ENCODE measurements at places on chromosomes 2 and 18.

- DNase-seq, result peak; percentile 87
Observed at GRCh38 chr2:61905372-61906185, at the start of gene COMMD1. Gene COMMD1 (plus strand): TSS chr2:61905674. CDS start chr2:61905679, 5 bp downstream.

GRCh38 chr18:79385708-79386341 lies 9.9 kb upstream of the NFATC1 start:
- no peak for DNase-seq

DNA sequence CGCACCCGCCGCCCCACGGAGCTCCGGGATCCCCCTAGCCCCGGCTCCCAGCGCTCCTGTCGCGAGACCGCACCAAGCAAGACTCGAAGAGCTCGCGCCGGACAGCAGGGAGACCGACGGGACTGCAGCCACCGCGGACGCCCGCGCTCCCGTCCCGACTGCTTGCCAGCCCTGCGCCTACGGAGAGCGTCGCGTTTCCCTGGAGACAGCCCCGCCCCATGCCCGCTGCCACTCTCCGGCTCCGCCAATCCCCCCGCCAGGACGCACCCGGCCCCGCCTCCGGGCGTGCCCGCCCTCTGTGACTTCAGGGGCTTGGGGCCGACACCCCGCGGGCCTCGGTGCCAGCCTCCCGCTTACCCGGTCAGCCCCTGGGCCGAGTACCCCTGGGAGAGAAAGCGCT lies at the start of gene ANKMY1:
Gene ANKMY1 (minus strand): TSS at position 181 of the 400 bp plus-strand sequence. CDS start 653 bp downstream, outside the sequence.
- DNase-seq, result peak; percentile 51

DNA sequence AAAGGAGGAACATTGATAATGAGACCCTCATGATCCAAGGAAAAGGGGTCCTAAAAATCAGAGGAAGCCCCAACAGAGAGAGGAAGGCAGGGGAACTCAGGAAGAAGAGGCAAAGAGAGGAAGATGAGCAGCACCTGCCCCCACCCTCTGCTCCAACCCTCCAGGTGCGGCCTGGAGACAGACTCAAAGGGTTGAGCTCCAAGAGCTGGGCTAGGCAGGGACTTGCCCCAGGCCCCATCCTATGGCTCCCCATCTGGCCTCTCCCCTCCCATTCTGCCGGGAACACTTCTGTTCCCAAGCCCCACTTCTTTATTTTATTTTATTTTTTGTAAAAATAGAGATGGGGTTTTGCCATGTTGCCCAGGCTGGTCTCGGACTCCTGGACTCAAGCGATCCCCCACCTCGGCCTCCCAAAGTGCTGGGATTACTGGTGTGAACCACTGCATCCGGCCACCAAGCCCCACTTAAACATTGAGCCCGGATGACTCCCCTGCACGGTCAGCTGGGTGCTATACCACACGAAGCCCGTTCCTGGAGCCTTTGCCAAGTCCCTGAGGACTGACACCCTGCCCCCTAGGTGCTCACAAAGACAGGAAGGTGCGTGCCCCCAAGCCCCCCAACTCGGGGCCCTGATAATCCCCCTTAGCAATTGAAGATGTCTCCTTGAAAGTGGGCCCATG lies 3.8 kb upstream of the GPR55 start:
- no peak for DNase-seq

DNA sequence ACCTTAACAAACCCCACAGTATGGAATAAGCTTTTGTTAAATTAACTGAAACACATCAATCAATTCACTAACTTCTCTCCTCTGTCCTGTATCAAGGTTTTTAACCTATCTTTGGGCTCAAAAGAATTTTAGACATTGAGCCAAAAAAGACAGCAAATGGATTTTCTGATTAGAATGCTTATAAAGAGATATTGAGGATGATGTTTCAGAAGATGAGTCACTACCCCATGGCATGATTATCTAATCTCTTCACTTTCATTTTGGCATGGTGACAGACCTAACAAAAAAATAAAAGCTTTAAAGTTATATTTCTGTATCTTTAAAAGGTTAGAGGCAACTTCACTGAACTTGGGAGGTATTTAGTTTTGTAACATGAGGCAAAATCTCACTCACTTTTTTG lies 55.5 kb downstream of the SGPP2 start:
- no peak for DNase-seq

DNA sequence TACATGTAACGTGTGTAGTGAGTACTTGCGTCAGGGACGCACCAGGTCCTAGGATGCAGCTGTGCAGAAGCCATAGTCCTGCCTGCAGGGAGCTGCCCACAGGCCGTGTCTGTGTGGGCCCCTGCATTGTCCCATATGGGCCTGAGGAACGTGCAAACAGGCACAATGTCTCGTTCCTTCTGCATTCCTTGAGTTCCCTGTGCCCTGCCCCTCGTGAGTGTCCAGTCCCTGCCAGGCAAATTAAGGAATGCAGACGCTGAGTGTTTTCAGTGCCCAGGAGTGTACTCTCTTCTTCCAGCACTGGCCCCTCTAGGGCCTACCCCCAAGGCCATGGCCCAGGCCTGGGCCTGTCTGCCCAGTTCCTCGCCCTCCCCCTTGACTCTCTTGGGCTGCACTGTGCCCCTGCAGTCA lies 61.8 kb downstream of the FAM168B start:
- no peak for DNase-seq

DNA sequence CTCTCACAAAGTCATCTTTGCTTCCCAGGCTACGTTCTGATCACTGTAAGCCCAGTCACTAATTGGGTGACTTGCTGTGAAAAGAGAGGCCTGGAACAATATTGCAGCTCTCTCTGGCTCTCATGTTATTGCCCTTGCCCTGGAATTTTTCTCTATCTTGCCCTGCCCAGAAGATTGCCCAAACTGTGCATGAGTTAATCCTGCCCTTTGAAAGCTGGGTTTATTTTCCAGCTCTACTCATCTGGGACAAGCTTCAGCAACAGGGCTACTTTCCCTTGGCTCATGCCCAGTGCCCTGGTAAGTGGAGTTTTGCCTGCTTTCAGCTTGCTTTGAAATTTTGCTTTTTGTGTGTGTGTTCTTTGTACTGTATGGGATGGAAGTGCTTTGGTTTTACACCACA lies 6.9 kb upstream of the EHBP1 start:
- no peak for DNase-seq

DNA sequence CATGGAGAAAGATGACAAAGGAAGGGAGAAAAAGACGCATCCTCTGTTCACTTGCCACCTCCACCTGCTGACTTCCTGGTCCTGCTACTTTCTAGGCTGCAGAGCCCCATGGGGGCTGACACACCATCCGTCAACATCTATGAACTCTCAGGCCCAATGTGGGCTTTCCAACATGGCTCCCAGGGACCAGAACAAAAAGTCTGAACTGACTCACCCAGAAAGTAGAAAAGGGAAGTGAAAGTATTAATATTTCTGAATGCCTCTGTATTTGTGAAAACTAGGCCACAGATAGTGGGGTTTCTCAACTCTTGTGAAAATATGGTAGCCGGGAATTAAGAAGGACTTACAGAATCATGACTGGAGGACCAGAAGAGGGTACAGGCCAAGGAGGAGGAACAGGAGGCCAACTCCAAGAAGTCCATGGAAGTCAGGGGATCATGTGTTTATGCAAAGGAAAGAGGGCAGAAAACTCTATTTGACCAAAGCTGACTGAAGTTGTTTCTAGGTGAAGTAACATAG lies 123.1 kb upstream of the CAB39 start:
- peak; percentile 81 for DNase-seq

GRCh38 chr2:72682061-72682460 lies 143.8 kb downstream of the EXOC6B start:
- no peak for DNase-seq

DNA sequence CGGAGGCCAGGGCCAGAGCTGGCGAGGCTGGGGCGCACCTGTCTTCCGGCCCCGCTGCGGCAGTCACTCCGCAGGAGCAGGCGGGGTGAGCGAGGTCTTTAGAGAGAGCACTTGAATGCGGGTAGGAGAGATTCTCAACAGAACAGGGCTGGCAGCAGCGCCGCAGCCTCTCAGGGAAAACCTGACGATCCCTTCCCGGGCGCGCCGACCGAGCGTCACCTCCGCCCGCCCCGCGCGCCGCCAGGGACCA lies 526 bp downstream of the PRKRA start:
- peak; percentile 88 for DNase-seq

GRCh38 chr2:134694411-134694810 lies 24.4 kb downstream of the TMEM163 start:
- DNase-seq, result no peak

DNA sequence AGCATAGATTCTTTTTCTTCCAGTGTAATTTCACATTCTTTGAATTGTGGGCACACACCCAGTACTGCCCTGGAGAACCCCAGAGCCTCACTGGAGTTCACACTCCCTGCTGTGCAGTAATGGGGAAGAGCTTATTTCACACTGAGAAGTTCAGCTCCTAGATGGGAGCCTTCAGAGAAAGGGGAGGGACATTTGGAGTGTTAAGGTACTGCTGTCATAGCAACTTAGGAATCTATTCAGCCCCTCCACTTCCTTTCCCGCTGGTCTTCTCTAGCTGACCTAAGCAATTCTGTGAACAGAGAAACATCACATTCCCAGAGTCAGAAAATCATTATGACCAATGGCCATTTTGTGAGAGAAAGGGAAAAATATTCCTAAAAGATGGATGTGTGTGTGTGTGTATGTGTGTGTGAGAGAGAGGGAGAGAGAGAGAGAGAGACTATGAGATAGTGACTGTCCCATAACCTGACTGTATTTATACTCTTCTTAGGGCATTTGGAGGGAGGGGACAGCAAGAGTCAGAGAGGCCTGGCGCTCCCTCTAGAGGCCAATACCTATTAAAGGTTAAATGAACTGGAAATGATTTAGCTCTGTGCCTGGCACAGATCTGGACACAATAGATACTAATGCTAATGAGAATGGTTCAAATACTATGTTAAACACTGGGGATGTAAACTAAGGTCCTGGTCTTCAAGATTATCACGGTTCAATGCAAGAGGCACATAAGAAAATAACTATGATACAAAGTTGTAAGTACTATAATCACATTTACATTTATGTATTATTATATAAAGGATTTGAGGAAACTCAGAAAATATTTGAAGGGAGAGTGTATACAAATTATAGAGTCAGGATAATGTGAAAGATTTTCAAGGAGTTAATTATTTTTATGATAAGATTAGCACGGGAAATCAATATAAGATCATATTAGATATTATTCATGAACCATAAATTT lies 41.5 kb upstream of the RPE start:
- peak; percentile 79 for DNase-seq

- no peak for DNase-seq
Observed at GRCh38 chr18:13252686-13253410, 34.3 kb downstream of the LDLRAD4 start.

DNA sequence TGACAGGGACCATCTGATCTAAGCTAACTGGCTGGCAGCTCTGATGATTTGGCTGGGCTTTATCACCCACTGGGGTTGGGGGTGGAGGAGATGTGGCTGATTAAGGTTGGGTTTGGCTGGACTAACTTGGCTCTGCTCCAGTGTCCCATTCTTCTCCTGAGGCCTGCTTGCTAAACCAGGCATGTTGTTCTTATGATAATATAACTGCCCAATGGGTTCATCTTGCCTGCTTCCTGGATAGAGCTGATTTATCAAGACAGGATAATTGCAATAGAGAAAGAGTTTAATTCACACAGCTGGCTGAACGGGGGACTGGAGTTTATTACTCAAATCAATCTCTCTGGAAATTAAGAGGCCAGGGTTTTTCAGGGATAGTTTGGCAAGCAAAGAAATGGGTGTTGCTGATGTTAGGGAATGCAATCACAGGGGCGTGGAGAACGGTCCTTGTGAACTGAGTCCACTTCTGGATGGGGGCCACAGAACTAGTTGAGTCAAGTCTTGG lies 150.4 kb downstream of the PTH2R start:
- DNase-seq, result no peak

DNA sequence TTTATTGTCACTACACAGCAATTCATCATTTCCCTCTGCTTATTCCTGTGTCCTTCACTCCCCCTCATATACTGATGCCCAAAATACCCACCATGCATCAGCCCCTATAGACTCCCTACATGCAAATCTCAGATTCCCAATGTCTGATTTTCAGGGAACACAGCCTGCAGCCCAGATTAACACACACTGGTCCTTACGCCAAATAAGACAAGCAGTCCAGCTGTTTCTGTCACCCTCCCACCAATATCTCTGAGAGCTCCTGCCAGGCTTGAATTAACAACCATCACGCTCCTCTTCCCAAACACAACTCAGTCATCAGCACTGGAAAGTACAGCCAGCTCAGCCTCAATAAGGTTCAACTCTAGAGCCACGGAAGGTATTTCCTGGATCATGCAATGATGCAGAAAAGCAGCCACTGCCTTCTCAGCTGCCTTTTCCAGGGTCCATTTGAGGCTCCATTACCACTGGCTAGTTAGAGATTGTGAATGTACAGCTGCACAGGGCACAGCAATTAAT lies 39.0 kb upstream of the SLC35F5 start:
- DNase-seq, result no peak

DNA sequence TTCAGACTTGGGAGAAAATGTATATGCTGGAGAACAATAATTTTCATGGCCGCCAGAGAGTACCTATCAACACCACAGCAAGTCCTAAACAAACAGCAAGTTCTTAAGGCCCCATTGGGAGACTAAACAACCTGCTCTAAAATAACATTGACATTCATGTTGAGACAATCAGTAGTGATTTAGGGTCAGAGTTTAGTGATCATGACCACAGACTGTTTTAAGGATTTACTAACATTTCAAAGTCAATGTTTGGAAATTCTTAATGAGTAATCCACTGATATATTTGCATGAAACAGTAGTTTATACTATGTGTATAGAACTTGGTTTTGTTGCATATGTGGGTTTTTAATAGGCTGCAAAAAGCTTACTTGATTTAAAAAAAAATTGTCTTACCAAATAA lies 34.7 kb downstream of the RASGRP3 start:
- no peak for DNase-seq

GRCh38 chr2:240645801-240646175 lies 20.5 kb downstream of the GPR35 start:
- DNase-seq, result no peak

DNA sequence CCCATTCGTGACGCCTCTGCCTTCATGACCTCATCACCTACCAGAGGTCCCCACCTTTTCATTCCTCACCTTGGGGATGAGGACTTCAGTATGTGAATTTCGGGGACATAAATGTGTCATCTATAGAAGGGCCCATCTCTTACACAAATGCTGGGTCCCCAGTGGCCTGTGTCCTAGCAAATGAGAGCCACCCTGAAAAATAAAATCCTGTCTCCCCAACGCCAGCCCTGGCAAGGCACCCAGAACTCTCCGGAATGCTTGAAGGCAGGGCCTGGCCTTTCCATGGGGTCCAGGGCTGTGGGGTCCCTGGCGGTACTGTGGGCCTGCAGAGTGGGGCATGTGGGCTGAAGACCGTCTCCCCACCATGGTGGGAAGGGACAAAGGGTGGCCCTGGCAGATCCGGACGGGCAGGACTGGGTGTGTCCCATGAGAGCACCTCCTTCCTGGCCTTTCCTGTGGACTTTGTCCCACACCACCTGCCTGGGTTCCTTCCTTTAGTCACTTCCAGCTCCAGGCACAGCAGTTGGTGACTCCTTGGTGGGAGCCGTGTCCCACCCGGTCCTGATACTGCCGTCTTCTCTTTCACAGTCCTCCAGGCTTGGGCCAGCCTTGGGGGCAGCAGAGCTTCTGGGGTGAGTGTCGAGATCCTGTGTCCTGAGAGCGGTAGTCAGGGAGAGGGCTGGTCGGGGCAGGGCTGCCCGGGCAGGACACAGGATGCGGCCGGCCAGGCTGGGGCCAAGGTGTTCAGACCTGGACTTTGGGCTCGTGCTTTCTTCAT lies 18.6 kb downstream of the CAPN10 start:
- DNase-seq, result no peak

All from NAMALWA (cell line).